ENCODE measurements at places on chromosomes 1 and 21. TPM values are rescaled to one million over a fixed set of nuclear protein-coding genes. Genes with fewer than 3 reads are reported as not detected.

DNA sequence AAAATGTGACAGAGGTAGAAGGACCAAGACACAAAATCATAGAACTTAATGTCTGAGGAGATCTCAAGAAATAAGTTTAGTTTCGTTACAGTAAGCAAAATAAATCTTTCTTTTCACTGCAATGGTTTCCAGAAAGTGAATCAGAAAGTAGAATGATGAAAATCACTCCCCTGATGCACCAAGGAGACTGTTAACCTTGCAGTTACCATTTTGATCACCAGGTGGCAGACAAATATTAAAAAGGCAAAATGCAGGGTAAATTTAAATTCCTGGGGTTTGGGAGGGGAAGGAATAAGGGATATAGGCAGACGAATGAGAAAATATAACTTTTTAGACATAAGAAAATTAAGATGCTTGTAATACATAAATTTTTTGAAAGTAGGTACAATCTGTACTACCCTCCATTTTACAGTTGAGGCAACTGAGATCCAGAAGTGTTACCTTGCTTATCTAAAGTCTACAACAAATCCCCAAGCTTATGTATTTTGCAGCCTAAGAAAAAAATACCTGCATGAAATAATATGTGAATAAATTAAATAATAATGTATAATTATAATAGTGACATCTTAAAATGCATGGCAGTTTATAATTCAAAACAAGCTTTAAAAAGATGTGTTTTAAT lies 253.2 kb downstream of the CRB1 start:
- peak; percentile 7 for DNase-seq

KRTAP19-3 gene
- not detected for total RNA-seq

FCRL6 gene
- total RNA-seq = 6.3 TPM

DNA sequence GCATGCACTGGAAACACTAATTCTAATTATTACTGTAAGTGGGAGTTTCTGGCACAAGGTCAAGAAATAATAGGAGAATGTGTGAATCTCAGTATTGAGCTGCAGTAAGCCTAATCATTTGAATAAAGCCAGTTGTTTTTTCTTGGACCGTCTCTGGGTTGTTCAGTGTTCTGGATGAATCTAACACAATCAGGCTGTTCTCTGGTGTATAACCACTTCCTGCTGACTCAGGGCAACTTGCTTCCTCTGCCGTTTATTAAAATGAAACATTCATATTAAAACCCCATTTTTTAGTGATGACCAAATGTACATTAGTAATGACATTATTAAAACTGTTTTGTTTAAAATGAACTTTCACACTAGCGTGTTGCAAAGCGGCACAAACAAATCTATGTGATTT lies 273.1 kb upstream of the SNX7 start:
- DNase-seq = no peak

GRCh38 chr1:20359451-20360330 lies 69.0 kb downstream of the VWA5B1 start:
- peak; percentile 66 for DNase-seq

DNA sequence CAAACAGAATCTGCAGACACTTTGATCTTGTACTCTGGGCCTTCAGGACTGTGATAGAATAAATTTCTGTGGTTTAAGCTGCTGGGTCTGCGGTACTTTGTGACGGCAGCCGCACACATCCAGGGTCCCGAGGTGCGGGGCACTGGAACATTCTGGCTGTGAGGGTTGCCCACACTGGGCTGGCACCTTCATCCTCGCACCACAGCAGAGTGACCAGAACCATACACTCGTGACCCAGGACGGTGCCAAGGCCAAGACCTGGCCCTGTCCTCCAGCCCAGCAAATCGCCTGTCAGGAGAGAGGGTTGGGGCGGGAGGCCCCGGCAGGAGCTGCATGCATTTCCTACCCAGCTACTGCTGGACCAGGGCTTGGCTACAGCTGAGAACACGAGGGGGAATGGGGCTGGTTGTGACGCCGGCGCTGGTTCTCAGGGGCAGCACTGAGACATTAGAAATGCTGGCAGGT lies 2.6 kb upstream of the FTCD start:
- peak; percentile 2 for DNase-seq

GRCh38 chr1:213331631-213332175 lies 280.7 kb downstream of the RPS6KC1 start:
- no peak for DNase-seq

ADPRS gene
- total RNA-seq = 16.2 TPM

MRPL55 gene
- total RNA-seq = 68.7 TPM

GRCh38 chr1:87515781-87516180 lies 187.1 kb downstream of the LMO4 start:
- DNase-seq = no peak

GRCh38 chr1:8777867-8778266 lies 39.6 kb downstream of the RERE start:
- no peak for DNase-seq

DNA sequence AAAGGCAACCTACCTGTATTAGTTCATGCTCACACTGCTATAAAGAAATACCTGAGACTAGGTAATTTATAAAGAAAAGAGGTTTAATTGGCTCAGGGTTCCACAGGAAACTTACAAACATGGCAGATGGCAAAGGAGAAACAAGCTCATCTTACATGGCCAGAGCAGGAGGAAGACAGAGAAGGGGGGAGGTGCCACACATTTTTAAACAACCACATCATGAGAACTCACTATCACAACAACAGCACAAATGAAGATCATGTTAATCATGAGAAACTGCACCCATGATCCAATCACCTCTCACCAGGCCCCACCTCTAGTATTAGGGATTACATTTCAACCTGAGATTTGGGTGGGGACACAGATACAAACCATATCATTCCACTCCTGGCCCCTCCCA lies 90.6 kb upstream of the KCTD3 start:
- no peak for DNase-seq

HIVEP3 gene
- 4.0 TPM for total RNA-seq
